GM03348 (cell line): ENCODE measurements at places on chromosomes 7 and 10.

DNA sequence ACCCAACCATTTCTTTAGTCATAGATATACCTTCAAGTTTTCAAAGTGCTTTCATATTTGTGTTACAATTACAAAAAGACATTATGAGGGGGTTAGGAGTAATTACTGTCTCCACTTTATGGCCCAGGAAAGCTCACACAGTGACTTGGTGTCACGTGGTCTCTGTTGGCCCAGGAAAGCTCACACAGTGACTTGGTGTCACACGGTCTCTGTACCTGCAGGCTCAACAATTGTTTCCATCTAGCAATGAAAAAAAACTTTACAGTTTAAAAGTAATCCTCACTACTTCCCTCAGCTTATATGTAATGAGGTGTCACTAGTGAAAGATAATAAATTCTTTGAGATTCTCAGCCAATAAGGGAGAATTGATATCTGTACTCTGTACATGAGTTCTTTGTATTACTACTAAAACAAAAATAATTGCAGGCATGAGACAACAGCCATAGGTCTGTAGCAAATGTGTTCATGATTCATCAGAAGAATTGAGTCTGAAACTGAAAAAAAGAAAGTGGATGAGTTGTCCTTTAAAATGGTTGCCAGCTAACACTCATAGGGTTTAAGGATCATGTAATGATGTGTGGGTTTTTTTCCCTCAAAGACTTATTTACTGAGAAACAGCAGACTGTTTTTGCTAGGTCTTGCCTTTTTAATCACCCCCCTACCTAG is 10.9 kb downstream of the OGDH start:
- peak; percentile 53 for DNase-seq

DNA sequence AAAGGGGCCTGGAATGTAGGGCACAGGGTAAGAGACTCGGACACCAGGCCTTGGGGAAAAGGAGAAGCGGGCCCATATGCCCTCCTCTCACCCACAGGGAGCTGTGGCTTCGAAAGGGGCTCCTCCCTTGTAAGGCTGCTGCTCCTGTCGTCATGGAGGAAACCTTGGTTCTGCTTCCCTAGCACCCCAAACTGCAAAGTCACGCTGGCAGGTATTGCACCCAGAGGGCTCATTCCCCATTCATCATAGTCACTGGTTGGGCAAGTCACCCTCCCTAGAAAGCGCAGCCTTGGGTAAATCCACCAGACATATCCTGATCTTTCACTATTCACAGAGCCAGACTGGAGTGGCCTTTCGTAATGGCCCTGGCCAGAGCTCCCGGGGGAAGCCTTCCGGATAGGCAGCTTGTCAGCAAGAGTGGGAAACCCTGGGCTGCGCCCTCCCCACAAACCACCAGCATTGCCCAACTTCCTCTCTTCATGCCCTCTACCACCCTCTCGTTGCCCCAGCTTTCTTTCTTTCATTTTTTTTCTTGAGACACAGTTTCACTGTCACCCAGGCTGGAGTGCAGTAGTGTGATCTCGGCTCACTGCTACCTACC is 121.0 kb downstream of the HIP1 start:
- DNase-seq, result no peak

DNA sequence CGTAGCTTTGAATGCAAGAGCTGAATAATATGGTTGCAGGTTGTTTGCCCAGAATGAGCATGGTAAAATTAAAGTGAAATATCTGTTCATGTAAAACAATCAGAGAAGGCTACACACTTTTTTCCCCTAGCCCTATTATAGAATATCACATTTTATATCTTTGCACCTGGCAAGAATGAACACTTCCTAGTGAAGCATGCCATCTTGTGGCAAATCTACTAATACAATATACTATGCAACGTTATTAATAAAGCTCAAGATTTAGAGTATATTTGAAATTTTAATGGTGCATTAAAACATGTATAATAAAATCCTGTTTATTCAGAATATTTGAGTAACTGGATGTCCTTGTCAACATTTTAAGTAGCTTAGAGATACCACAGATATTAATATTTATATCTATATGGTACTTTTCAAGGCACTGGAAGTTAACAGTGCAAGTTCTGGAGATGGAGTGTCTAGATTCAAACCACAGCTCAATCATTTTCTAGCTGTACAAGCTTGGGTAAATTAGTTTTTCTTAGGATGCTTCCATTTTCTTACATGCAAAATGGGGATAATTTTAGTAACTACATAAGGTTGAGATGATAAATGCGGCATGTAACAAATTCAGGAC is 643.1 kb upstream of the SEMA3D start:
- DNase-seq, result peak; percentile 33

- DNase-seq, result no peak
These were observed 461.3 kb downstream of the PAXIP1 start for GRCh38 chr7:154541606-154542005.

- DNase-seq, result no peak
These were observed 3.8 kb downstream of the MACC1 start for GRCh38 chr7:20213378-20213777.

GRCh38 chr10:114489521-114490310 is 85.4 kb upstream of the AFAP1L2 start:
- no peak for DNase-seq

- DNase-seq, result no peak
These were observed 185.9 kb downstream of the MAD1L1 start for GRCh38 chr7:2046581-2047565.

- no peak for DNase-seq
These were observed 52.6 kb upstream of the ST8SIA6 start for GRCh38 chr10:17506856-17507471.

GRCh38 chr7:135160098-135160857 is 10.2 kb downstream of the CYREN start:
- DNase-seq, result no peak

GRCh38 chr10:110841767-110842267 is 29.9 kb upstream of the PDCD4 start:
- no peak for DNase-seq

- DNase-seq, result no peak
These were observed 9.7 kb downstream of the DPYSL4 start for GRCh38 chr10:132196178-132197113.

DNA sequence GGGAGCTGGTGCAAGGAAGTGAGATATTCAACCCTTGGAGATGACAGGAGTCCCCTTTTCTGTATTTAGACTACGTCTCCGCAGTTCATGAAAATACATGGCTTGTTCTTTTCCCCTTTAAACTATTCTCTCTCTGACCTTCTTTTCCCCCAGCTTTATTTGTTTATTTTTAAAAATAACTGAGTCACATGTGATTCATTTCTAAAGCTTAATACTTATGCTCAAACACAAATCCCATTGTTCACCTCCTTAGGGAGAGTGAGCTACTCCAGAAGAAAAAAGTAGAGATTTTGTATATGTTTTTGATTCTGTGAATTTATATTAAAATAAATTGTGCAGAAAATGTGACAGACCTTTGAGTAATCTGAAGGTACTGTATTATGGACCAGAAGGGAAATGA is 35.9 kb upstream of the FZD1 start:
- no peak for DNase-seq

GRCh38 chr10:42753507-42754154 is 29.0 kb upstream of the BMS1 start:
- peak; percentile 37 for DNase-seq

- no peak for DNase-seq
These were observed 25.8 kb downstream of the WBP1L start for GRCh38 chr10:102769375-102770107.

DNA sequence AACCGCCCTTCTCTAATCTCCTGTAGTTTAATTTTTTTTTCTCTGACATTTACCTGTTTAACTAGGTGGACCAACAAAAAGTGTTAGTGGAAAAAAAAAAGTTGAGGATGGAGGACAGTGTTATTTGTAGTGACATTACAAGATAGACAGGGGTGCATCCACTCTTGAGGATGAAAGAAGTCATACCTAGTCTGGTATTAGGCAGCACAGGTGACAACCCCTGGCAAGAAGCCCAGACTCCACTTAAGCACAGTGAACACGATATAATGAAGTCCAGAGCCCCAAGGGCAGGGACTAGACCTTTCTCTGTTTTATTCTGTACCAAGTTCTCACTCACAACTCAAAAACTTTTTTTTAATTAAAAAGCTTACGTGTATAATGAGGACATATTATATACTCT is 268.4 kb downstream of the GPR37 start:
- DNase-seq, result no peak

- no peak for DNase-seq
These were observed 16.0 kb upstream of the ITGA8 start for GRCh38 chr10:15735763-15736162.

GRCh38 chr10:43402880-43403452 is 6.0 kb downstream of the HNRNPF start:
- no peak for DNase-seq

- DNase-seq, result peak; percentile 40
These were observed 8.4 kb upstream of the RBM28 start for GRCh38 chr7:128352153-128352537.

DNA sequence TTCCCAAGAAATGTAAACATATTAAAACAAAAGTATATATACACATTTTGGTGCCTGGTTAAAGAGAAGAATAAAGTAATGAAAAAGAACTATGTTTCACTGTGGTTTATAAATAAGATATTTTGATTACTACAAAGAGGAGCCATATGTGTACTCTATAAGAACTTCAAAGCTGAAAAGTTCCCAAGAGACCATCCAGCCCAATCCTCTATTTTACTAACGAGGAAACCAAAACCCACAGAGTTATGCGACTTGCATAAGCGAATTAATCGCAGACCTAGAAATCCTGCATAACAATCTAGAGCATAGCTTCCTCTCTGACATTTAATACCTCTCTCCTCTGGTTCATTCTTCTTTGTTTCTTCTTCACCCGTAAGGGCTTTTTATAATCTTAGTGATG is 937.1 kb downstream of the CNTNAP2 start:
- DNase-seq, result no peak

- DNase-seq, result no peak
These were observed 9.3 kb downstream of the ANKRD7 start for GRCh38 chr7:118233799-118234198.

DNA sequence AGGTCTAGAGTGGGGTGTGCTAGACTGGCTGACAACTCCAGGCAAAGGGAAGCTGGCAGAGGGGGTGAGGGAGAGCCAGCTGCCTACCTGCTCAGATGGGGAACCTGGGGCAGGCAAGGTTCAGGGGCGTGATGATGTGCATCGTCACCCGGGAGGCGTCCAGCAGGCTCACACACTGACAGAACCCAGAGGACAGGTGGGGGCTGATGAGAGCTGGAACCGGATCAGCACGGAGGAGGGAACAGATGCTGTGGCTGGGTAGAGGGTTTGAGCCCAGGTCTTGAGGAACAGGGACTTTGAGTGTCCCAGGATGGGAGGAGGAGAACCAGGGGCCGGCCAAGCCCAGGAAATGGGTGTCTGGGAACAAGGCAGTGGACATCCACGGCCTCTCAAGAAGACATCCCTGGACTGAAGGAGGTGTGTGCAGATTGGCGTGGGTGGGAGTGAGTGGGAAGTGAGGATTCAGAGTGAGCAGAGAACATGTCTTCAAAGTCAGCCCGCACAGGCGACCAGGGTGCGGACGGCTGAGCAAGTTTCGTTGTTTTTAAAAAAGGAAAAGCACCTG is 3.9 kb downstream of the RASGEF1A start:
- peak; percentile 9 for DNase-seq

DNA sequence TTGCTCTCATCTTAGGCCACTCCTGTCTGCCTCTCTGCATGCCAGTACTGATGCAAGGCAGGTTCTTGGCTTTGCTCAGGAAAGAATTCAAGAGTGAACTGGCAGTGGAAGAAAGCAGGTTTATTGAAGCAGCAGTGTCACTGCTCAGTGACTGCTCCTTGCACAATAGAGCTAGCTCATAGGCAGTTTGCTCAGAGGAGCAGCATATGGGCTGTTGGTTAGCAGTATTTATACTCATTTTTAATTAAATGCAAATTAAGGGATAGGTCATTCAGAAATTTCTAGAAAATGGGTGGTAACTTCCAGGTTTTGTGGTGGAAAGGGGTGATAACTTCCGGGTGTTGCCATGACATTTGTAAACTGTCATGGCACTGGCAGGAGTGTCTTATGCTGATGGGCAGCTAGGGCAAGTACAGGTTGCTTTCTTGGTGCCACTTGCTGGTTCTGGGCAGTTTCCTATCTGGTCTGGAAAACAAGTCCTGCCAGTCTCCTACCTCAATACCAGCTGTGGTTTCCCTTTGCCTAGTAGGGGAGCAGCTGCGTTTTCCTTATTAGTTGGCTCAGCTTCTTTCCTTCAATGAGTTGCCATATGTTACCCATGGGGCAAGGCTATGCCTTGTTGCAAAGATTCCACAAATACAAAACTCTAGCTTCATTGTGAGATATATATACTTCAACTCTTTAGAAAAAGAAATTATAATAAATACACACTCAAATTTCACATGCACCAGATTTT is 64.8 kb upstream of the CALD1 start:
- DNase-seq, result no peak

- no peak for DNase-seq
These were observed 129.8 kb upstream of the AKR1E2 start for GRCh38 chr10:4696186-4696585.

- DNase-seq, result no peak
These were observed 5.5 kb upstream of the ELOVL3 start for GRCh38 chr10:102220612-102221011.

GRCh38 chr7:34191771-34192479 is 286.6 kb downstream of the BMPER start:
- DNase-seq, result no peak

DNA sequence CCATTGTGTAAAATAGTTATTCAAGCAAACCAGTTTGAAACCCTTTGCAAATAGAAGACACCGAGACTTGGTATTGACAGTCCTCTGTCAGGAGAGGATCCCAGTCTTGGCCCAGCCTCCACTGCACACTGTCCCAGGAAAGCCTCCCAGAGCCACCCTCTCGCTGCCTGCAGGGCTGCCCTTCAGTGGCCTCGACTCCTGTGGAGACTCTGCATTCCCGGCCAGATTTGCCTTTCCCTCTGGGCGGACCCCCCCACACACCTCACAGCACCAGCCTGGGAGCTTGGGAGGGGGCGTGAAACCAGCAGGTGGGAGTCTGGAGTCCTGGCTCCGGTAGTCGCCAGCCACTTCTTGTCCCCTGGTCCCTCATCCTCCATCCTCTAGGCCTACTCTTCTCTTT is 48.7 kb downstream of the GRK5 start:
- DNase-seq, result no peak

- peak; percentile 62 for DNase-seq
These were observed 12.9 kb upstream of the VIM start for GRCh38 chr10:17214971-17215781.

DNA sequence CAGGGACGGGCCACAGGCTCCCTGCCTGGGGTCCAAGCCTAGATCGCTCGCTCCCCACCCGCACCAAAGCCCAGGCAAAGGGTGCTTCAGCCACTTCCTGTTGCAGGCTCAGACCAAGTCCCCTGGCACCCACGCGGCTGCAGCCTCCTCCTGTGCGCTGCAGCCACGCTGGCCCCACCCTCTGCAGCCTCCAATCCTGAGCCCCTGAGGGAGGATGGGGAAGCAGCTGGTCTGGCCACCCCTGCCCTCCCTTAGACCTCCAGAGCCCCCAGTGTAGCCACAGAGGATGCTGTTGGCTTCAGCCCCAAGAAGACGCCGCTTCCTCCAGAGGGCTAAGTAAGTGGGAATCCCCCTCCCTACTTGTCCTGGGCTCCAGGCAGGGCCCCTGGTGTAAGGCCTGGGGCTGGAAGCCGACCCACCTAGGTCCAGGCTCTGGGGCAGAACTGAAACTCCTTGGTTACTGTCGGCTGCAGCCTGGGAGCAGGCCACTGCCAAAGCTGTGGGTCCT is 9.4 kb downstream of the LIMK1 start:
- DNase-seq, result peak; percentile 43
